ENCODE measurements at places on chromosomes 12 and 14.

DNA sequence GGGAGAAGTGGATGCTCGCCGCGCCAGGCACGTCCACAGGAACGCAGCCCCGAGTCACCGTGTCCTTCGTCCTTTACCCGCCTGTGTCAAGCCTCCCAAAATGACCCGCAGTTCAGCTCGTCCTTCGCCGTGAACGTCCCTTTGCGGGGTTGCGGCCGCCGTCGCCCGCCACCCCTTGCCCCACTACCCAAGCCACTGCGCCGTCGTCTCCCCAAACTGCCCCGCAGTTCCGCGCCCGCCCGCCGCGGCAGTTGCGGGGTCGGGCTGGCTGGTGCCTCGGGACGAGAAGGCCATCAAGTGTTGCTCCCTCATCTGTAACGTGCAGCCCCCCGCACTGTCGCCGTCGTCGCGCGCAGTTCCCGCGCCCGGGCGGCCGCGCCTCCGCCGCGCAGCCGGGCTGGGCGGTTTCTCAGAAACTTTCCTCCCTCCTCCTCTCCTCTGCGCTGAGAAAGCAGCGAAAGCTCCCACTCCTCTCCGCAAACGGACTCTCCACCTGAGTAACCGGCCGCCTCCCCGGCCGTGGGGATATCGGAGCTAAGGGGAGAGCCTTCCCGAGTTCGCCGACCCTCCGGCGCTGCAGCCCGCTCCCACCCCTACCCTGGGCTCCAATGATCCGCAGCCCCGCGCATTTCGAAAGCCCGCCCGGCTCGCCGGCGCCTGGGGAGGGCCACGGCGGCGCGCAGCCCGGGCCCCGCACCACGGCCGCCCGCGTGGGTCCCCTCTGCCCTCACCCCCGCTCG lies 6.7 kb downstream of the CDKN1B start:
- peak; percentile 28 for DNase-seq

DNA sequence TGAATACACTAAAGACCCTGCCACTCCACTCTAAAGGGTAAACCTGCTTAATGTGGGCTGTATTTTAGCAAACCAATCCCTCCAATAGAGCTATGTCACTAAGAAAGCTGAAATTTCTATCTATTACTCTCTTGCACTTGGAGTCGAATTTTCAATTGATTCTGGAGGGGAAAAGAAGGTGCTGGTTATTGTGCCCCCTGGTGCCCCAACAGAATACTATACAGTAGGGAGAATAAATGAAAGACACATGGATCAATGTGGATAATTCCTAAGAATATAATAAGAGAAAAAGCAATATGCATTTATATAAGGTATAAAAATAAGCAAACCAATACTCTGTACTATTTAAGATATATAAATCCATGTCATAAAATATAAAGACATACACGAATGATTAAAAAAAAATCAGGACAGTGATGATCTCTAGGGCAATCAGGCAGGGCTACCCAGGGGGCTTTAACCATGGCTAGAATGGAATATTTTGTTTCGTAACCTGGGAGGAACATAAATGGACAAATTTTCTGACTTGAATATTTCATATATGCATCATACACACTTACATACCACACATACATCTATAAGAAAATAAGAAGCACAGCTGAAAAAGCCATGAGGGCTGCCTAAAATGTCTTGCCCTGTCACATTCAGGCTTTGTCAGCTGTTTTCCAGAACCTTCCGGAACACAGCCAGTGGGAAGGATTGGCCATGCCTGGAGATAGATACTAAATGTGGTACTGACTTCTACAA lies 54.4 kb downstream of the EFCAB11 start:
- DNase-seq, result peak; percentile 10

DNA sequence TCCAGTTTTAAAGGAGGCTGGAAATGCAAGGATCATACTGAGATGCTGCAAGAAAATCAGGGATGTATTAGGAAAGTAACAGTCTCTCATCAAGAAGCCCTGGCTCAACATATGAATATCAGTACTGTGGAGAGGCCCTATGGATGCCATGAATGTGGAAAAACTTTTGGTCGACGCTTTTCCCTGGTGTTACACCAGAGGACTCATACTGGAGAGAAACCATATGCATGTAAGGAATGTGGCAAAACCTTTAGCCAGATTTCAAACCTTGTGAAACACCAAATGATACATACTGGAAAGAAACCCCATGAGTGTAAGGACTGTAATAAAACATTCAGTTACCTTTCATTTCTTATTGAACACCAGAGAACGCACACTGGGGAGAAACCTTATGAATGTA lies 24.5 kb downstream of the ZNF891 start:
- DNase-seq, result no peak

DNA sequence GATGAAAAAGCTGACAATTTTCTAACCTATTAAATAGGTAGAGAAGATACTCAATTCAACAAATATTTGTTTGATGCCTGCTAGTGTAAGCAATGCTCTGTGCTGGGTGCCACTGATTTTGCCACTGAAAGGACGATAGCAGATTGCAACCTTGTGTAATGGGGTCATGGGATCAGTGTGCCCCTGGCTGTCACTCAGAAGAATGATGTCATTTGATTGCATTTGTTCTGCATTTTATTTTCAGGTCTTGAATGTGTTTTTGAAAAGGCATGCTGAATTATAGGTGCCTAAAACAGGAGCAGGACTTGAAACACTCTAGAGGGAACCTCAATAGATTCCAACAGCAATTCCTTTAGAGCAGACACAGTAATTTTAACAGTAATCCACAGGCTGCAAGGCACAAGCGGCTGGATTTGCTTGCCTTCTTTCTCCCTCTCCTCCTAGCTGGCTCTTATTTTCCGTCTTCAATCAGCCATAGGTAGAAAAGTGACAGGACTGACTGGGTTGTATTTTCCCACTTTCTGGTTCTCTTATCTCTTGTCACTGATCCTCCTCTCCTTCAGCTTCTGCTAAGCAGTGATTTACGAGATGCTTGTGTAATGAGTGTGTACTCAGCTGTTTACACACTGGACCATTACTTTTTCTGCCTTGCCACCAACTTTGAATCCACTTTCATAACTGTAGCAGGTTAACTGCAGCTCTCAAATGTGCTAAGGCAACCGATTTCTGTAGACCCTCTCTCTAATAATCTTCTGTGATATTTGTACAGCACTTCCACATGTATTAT lies 4.1 kb downstream of the PLXNC1 start:
- DNase-seq, result no peak

- no peak for DNase-seq
Observed at GRCh38 chr14:103115845-103116572, 7.3 kb upstream of the TNFAIP2 start.

- DNase-seq, result peak; percentile 69
Observed at GRCh38 chr12:27305673-27306456, 26.8 kb upstream of the BMAL2 start.

DNA sequence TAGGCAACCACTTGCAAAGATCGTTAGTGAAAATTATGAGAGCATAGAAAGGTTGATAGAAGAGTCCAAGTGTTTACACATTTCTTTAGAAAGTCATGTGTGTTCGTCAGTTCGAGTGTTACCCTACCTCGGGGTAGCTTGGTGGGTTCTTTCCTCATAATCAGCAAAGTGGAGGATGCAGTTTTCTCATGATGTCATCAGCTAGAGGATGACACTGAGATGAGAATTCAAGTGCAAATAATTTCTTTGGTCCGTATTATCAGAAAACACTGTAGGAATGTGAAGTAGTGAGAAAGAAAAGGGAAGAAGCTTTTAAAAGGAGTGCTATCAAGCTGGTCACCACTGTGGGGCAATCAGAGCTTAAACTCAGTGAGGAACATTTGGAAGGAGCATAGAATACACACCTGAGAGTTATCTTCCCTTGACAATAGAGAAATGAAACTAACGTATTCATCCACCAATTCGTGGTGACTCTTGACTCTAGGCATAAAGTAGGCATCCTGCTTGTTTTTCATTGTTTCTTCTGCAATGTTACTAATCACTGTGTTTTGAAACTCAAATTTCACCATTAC lies 1340.9 kb upstream of the TMEM132C start:
- no peak for DNase-seq

GRCh38 chr12:75208856-75209811 lies 505 bp downstream of the KCNC2 start:
- DNase-seq, result no peak

- DNase-seq, result no peak
Observed at GRCh38 chr14:84128050-84128449, 1401.9 kb upstream of the FLRT2 start.

DNA sequence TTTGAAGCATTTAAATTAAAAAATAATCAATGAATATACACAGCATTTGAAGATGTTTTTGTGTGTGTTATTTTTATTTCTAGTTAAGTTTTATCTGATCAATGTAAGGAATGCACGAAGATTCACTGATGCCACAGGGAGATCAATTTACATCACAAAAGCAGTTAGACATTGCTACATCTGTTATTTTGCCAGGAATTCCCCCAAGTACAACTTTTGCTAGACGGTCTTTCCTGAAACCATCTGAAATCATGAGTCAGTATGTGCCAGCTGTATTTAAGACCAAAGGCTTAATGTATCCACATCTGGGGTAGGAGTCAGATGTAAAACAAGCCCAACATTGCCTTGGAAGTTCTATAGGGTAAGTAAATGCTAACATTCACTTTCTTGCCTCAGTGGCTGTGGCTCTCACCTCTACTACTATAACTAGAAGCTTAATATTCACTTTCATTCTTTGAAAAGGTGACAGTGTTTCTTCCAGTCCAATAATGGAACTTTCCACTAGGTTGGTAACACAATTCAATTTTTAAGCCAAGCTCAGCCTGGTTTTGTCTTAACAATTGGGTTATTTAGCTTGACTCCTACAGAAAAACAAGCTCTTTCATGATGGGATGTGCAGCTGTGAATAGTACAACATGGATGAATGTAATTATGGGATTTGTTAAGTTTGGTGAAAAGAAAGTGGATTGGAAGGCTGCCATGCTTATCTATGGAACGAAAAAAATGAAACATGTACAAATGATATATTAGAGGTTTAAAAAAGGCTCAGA lies 385.4 kb upstream of the TMEM132C start:
- DNase-seq, result no peak

- DNase-seq, result no peak
Observed at GRCh38 chr12:4211372-4211771, 62.2 kb upstream of the CCND2 start.

- DNase-seq, result peak; percentile 83
Observed at GRCh38 chr12:87995581-87996178, 33.5 kb downstream of the C12orf50 start.

DNA sequence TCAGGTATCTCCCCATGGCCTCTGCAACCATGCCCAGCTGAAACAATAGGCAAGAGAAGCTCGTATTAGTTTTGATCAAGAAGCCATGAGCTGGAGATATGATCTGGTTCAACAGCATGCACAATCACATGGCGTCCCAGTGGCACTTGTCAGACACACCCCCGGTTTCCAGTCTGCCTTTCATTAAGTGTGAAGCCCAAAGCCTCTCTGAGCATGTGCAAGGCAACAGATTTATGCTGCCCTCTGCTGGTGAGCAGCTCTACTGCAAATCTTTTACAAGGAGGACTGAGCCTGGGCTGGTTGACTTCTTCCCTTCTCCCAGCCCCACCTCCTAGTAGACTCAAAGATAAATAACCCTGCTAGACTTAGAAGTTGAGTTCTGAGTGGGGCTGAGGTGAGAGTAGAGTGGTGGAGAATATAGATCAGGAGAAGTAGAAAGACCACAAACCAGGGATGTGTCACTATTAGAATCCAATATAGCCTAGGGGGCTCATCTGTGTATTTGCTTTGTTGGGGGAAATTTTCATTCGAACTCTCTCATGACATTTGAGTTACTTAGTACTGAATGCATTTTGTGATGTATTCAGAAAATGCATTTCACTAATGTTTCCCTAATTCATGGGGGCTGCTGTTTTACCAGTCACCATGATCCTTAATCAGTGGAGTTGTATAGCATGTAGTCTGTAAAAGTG lies 53.7 kb upstream of the MBIP start:
- DNase-seq, result peak; percentile 78

- no peak for DNase-seq
Observed at GRCh38 chr12:79614730-79615129, 76.0 kb downstream of the PAWR start.

- no peak for DNase-seq
Observed at GRCh38 chr14:43765474-43765873, 741.6 kb downstream of the FSCB start.

GRCh38 chr12:116599285-116600136 lies 40.3 kb downstream of the MAP1LC3B2 start:
- DNase-seq, result no peak

DNA sequence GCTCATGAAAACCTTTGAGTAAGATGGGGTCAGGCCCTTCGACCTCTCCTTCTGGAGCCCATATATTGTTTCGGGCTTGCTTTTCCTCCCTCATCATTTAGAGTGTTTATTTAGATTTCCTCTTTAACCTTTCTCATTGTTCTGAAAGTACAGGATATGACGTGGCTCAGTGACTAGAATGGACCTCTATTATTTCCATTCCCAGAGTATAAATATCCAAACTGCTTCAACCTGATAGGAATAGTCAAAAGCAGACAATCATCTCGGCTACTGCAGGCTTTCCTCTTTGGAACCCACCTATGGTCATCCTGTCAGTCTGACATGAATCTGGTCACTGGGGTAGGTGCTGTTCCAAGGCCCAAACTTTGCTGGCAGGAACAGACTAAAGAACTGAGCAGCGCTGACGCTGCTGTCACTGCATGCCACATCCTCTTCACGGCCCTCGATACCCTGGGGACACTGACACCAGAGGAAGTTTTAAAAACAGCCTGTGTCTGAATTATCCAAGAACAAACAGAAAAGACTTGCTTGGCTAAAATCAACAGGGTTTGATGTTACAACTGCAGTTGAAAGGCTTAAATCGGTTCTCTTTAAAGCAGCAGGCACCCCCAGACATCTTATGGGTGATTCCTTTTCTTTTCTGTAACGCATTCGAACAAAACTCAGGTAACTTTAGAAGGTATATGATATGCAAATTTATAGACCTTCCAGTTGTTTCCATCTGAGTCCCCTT lies 5.0 kb upstream of the DDX47 start:
- DNase-seq, result no peak

GRCh38 chr12:1256991-1257390 lies 266.0 kb downstream of the ERC1 start:
- DNase-seq, result no peak

GRCh38 chr12:42918443-42918842 lies 328.9 kb upstream of the PRICKLE1 start:
- DNase-seq, result no peak
